Activated T-helper 1 cell treated with anti-CD3 and anti-CD28 coated beads, Interleukin-2, amount 50 U/mL, for 16 hours (primary cell): ENCODE measurements at places on chromosomes 12 and 14.

- DNase-seq = no peak
These were observed 4.5 kb downstream of the EFS start for GRCh38 chr14:23360496-23360895.

GRCh38 chr12:3770891-3771290 lies 18.0 kb upstream of the CRACR2A start:
- no peak for DNase-seq

DNA sequence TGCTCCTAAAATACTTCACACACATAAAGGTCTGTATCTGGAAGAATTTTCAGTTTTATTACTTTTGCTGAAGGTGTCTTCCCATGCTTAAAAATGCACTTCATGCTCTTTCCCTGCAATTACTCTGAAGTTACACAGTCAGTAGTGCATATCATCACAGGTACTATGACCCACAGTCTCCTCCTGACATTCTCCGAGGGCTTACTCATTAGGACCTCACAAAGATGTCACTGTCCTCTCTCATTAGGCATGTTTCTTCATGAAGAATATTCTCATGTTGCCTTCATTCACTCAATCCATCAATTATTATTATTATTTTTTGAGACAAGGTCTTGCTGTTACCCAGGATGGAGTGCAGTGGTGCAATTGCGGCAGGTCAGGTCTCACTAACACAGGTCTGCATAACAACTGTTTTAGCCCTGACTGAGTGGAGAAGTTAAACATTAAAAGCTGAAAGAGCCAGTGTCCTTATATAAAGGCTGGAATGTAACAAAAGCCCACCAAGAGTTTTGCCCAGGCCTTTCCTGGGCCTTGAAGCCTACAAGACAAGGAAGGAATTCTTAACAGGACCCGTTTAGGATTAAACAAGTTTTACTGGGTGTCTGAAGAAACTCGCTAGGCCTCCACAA lies 119.5 kb upstream of the WSCD2 start:
- DNase-seq = no peak

DNA sequence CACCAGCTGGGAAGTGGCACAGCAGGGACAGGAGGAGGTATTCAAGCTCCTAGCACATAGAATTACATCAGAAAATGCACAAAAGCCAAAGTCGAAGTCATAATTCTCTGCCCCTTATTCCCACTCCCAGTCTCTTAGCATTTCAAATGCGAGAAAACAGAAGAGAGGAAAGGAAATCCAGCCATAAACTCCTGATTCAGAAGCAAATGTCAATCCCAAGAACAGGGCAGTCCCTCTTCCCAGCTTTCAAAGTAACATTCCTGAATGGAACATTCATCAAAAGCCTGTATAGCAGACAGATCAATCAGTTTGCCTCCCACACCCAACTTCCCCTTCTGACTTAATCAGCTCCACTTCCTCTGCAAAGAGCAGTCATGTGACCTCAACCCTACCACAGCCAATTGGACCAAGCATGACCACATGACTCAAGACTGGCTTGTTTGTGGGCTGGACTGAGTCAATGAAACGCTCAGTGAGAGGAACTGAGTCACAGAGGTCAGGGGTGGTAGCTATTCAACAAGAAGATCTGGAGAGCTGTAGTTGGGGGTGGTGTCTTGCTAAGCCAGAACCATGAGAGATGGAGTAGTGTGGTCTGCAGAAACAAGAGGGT lies 41.4 kb upstream of the TUNAR start:
- no peak for DNase-seq

DNA sequence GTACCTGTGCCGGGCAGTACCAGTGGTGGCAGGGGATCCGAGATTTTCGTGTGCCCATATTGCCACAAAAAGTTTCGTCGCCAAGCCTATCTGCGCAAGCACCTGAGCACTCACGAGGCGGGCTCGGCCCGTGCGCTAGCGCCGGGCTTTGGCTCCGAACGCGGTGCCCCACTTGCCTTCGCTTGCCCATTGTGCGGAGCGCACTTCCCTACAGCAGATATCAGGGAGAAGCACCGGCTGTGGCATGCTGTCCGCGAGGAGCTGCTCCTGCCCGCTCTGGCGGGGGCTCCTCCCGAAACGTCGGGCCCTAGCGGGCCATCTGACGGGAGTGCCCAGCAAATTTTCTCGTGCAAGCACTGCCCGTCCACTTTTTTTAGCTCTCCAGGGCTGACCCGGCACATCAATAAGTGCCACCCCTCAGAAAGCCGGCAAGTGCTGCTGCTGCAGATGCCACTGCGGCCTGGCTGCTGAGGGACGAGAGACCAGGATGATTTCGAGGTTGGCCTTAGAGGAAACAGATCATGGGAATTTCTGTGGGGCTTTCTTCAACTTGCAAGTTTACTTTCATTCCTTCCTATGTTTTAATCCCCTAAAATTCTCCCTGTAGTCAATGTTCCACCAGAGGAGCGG lies 1.6 kb downstream of the INSM2 start:
- DNase-seq = no peak

GRCh38 chr14:24595073-24595808 lies 14.2 kb downstream of the GZMH start:
- DNase-seq = no peak
